ENCODE measurements at places on chromosomes 13 and 19.

DNA sequence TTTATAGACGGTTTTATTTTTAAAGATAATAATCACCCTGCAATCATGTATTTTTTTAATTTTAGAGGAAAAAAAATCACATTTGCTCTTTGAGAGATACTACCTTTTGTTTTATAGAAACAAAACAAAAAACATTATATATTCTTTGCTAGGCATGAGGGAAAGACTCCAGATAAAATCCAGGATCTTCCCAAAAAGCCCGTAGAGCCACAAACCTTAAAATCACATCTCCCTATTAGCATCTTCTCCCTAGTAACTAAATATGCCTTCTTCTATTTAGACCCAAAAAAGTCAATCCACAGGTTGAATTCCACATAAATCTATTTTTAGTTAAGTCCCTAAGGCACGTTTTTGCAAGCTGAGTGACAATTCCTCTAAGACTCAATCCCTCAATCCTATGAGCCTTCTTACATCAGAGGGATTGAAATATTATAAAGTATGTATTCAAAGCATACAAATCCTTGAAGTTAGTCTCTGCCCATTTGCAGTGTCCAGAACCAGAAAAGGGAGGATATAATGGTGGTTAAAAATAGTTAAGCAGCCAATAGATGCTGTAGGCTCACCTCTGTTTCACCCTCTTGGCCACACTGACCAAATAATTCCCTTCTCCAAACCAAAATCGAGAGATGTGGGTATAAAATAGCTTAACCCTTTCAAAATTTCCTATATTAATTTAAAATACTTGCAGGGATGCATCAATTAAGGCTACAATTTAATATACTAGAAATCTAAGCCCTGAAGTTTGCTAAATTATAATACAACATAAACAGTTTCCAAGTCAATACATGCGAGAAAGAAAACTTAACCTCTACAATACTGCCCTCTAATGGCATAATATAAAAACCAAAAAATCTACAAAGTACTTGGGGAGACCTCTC, 64.0 kb downstream of the SERP2 start:
- peaks cover 2% of the 10 kb centered on the region for H3K36me3 ChIP-seq
- H3K4me3 ChIP-seq, result peak overlapping the region; percentile 46
- peaks cover 4% of the 10 kb centered on the region for H3K4me1 ChIP-seq
- H3K27ac ChIP-seq, result peak overlapping the region; percentile 67
- no peaks in the 10 kb centered on the region for H3K27me3 ChIP-seq
- peak; percentile 78 for DNase-seq

- peak; percentile 81 for DNase-seq
- no peaks in the 10 kb centered on the region for H3K36me3 ChIP-seq
- no peak overlapping the region for H3K4me3 ChIP-seq
- no peak overlapping the region for H3K27ac ChIP-seq
- H3K4me1 ChIP-seq, result no peaks in the 10 kb centered on the region
These were observed 207.2 kb upstream of the SPRY2 start for GRCh38 chr13:80547885-80548825.

DNA sequence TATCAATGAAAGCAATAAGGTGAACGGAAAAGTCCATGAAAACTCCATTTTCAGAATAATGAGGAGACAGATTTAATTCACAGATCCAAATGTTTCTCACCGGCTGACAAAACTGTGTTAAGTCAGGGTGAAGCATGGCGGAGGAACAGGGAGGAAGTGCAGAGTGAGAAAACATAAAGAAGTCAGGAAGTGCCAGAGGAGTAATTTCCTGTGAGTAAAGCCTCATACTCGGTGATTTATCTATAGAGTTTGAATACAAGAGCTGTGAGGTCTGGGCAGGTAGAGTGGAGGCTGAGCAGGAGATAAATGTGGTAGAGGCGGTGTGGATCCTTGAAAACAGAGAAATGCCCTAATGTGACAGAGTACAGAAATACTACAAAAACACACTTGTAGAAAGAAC, 11.4 kb downstream of the CARD8 start:
- no peaks in the 10 kb centered on the region for H3K27me3 ChIP-seq
- DNase-seq, result no peak
- no peaks in the 10 kb centered on the region for H3K4me1 ChIP-seq
- no peak overlapping the region for H3K27ac ChIP-seq
- peaks cover 1% of the 10 kb centered on the region for H3K36me3 ChIP-seq

GRCh38 chr13:50156140-50156539, 140.9 kb downstream of the KCNRG start:
- no peak overlapping the region for H3K4me3 ChIP-seq
- no peaks in the 10 kb centered on the region for H3K27me3 ChIP-seq
- no peaks in the 10 kb centered on the region for H3K4me1 ChIP-seq

GRCh38 chr13:60148918-60149317, 14.8 kb downstream of the DIAPH3 start:
- H3K4me1 ChIP-seq, result no peaks in the 10 kb centered on the region
- no peak for DNase-seq
- H3K27me3 ChIP-seq, result no peaks in the 10 kb centered on the region
- no peaks in the 10 kb centered on the region for H3K36me3 ChIP-seq

DNA sequence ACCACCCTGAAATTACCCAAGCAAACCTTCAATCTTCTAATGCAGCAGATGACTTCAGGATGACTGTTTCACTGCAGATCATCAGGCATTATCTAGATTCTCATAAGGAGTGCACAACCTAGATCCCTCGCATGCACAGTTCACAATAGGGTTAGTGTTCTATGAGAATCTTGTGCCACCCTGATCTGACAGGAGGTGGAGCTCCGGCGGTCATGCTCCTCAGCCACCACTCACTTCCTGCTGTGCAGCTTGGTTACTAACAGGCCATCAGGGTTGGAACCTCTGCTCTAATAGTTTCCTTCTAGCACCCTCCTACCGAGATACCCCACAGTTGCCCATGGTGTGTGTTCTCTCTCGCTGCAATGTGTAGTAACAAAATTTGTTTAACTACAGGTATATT, 442.8 kb downstream of the FGF14 start:
- DNase-seq, result no peak
- no peak overlapping the region for H3K27ac ChIP-seq
- no peaks in the 10 kb centered on the region for H3K27me3 ChIP-seq
- no peaks in the 10 kb centered on the region for H3K36me3 ChIP-seq

DNA sequence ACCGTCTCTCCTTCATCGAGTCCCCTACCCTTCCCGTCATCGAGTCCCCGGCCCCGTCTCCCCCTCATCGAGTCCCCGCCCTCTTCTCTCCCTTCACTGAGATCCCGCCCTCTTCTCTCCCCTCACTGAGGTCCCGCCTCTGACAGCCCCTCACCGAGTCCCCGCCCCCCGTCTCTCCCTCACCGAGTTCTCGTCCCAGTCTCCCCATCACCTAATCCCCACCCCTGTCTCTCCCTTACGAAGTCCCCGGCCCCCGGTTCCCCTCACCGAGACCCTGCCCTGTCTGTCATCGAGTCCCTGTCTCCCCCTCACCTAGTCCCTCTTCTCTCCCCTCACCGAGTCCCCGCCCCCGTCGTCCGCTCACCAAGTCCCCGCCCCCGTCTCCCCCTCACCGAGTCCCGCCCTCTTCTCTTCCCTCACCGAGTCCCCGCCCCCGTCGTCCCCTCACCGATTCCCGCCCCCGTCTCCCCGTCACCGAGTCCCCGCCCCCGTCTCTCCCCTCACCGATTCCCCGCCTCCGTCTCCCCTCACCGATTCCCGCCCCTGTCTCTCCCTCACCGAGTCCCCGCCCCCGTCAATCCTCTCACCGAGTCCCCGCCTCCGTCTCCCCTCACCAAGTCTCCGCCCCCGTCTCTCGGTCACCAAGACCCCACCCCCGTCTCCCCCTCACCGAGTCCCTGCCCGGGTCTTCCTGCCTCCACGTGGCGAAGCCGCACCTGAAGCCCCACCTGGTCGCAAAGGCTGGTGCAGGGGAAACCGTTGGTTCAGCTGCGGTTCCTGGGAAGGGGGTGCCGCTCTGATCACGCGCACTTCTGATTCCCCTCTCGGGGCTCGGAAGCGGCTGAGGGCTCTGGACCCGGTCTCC, 23.9 kb upstream of the ZNF846 start:
- H3K36me3 ChIP-seq, result no peaks in the 10 kb centered on the region
- H3K27ac ChIP-seq, result peak overlapping the region; percentile 65
- peak; percentile 91 for DNase-seq
- no peaks in the 10 kb centered on the region for H3K4me1 ChIP-seq

Measured in fibroblast of lung (primary cell).